ENCODE measurements at places on chromosomes 2 and 18.

DNA sequence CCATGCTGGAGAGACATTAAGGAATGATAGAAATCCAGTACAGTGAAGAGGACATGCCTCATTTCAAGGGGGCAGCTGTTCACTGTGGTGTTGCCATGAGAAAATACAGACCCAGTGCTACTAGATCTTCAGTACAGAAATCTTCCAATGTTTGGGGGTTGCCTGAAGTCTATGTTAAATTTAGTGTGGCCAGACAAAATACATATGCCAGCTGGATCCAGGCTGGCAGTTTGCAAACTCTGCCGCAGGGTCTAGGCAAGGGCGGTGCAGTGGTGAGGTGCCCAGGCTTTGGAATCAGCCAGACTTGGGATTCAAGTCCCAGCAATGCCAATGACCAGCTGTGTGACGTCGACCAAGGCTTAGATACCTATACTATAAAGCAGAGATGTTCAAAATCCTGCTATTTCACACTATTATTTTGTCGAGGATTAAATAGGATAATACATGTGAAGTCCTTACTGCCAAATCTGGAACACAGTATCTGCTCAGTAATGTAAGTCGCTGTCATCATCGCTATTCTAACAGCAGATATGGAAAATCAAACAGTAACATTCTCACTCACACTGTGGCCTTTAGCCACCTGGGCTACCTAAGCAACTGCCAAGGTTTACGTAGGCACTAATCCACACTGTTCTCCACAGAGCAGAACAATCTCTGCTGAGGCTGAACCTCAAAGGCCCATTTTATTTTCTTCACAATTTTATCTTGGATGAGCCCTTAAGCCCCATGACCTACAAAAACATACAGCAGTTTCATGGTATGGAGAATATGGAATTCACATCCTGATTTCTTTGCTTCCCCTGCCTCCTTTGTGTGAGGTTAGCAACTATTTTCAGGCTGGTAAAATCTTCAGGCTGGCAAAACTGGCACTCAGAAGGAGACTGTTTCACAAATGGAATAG lies 5.9 kb upstream of the TMSB10 start:
- no peak for DNase-seq

DNA sequence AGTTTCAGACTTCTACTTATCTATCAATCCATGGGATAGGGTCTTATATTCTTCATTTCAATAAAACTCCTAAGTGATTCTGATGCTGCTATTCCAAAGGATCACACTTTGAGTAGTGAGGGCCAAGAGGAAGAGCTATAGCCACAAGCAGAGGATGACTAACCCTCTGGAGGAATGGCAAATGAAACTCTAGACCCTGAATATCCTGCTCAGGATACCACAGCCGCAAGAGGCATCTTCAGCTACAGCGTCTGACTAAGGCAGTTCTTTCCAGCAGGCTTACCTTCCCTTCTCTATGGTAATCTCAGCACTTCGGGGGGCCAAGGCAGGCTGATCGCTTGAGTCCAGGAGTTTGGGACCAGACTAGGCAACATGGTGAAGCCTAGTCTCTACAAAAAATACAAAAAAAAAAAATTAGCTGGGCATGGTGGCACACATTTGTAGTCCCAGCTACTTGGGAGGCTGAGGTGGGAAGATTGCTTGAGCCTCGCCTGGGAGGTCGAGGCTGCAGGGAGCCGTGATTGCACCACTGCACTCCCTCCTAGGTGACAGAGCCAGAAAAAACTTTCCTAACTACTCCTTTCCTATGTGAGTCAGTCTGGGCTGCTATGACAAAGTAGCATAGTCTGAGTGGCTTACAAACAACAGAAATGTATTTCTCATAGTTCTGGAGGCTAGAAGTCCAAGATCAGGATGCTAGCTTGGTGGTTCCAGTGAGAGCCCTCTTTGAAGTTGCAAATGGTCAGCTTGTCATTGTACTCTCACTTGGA lies 371.9 kb downstream of the IRS1 start:
- DNase-seq = no peak

DNA sequence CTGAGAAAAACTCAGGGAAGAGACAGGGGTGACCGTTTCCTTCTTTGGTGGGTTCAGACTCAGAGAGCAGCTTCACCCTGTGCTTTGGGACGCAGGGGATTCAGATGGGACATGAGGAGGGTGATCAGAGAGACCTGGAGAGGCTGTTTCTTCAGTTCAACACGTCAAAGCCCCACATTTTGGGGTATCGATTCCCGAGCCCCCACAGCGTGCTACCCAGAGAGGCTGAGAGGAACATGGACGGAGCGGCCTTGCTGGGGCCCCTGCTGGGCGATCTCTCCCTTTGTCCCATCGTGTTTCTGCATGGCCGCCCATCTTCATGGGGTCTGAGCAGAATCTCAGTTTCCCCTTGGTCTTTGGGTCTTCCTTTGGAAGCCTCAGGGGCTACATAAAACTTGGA lies 38.2 kb upstream of the PXDN start:
- DNase-seq = no peak

- DNase-seq = no peak
Observed at GRCh38 chr18:36051760-36052159, 15.6 kb downstream of the RPRD1A start.

DNA sequence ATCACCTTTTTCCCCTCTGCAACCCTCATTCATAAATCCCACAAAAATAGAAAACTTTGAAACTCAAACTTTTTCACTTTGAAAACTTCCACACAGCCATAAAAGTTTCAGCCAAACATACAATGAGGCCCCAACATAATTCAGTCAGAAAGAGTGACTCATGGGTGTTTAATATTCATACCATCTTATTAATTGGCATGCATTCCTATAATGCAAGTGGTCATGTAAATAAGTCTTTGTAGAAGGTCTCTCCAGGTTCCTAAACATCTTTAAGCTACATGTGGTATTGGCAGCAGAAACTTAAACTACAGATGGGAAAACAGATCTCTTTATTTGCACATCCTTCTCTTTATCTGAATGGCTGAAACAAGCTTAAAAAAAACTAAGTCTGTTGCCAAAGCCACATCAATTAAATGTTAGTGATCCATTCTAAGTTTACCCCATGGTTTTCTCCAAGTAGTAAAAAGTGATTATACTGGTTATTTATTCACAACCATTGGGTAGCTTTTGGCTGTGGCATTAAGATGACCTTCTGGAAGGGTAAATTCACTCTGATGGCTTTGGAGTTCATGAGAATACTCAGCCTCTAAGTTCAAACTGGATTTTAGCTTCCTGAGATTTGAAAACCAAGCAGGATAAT lies 70.2 kb upstream of the LYPD1 start:
- DNase-seq = no peak

GRCh38 chr2:181847702-181848101 lies 43.8 kb upstream of the ITPRID2 start:
- no peak for DNase-seq

GRCh38 chr18:57461652-57462269 lies 26.6 kb downstream of the ONECUT2 start:
- DNase-seq = no peak

GRCh38 chr2:19319698-19320097 lies 38.7 kb downstream of the OSR1 start:
- DNase-seq = no peak

DNA sequence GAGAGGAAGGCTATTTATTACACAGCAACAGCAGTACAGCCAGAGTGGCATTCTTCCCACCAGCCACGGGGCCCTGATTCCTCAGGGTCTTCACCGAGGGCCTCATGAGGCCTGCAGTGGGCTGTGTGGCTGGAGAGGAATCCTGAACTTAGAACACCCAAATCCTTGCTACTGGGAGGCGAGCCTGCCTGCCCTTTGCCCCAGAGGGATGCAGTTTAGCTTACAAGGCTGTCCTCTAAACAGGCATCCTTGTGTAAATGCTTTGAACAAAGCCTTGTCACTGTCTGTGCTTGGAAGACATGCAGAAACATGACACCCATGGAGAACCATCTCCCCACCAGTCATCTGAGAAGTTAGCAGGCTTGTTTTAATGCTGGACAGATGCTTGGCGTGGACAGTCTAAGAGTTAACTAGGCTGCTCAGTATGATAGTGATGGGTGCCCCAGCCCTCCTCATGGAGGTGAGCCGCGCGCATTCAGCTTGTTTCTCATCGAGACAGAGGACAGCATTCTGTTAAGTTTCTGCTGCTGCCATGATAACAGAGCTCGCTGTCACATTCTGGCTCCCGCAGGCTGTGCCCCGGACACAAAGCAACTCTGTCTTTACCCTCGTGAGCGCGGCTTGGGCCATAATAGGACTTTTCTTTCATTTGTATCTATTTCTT lies 42.9 kb downstream of the ADI1 start:
- no peak for DNase-seq

GRCh38 chr2:241900251-241901017 lies 30.9 kb downstream of the RTP5 start:
- no peak for DNase-seq

GRCh38 chr2:72165792-72166191 lies 18.1 kb upstream of the CYP26B1 start:
- no peak for DNase-seq

GRCh38 chr2:1709946-1710560 lies 34.3 kb downstream of the PXDN start:
- no peak for DNase-seq

- no peak for DNase-seq
Observed at GRCh38 chr2:7023542-7023941, 106.3 kb downstream of the RNF144A start.

- DNase-seq = peak; percentile 19
Observed at GRCh38 chr2:187581125-187581896, 27.1 kb upstream of the TFPI start.

GRCh38 chr18:57657542-57657941 lies 35.9 kb upstream of the NARS1 start:
- no peak for DNase-seq

GRCh38 chr2:5690718-5691220 lies 1.4 kb upstream of the SOX11 start:
- no peak for DNase-seq

DNA sequence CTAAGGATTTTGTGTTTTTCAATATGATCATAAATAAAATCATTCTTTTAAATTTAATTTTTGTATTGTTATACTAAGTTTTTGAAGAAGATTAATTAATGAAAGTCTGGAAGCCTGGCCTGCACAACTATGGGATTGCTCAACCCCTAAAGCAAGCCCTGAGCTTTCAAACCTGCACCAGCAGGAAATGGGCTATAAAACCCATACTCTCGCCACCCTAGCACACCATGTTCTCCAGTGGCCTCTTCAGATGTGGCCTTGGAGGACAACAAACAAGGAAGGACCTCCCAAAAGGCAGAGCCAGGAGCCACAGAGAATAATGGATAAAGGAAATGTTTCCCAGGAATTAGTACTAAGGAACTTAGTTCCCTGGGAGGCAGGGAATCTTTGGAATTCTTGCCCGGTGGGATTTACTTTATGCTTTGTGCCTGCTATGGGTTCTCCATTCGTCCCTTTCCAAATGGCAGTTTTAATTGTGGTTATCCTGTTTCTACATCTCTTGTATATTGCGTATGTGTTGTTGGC lies 212.5 kb downstream of the ZFP36L2 start:
- no peak for DNase-seq

GRCh38 chr2:181103659-181104058 lies 123.3 kb downstream of the UBE2E3 start:
- DNase-seq = no peak

GRCh38 chr18:62426191-62426488 lies 96.7 kb upstream of the ZCCHC2 start:
- no peak for DNase-seq

DNA sequence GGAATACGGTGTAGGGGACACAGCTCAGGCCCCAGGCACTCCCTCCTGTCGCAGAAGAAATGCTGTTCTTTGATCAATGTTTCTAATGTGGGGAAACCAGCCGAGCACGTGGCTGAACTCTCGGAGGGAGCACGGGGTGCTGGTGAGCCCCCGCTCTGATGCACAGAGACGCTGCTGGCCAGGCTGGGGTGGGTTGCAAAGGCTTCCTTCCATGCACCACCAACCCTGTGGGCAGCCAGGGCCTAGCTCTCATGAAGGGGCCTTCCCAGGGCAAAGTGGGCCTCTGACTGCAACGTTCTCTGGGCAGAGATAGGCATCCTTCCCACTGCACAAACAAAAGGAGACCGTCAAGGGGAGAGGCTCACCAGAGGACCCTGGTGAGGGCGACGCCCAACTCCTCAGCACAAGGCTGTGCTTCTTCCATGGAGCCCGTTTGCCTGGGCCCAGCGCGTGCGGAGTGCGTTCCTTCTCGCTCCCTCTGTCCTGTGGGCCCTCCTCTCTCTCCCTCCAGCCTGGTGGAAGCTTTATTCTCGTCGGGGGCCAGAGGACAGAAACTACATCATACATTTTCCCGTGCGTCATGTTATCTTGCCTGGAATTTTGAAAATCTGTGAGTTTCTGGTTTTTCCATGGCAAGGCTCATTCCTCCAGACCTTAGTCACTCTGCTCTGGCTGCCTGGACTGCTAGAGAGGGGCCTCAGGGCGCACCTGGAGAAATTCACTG lies 61.1 kb upstream of the SP3 start:
- no peak for DNase-seq

- DNase-seq = no peak
Observed at GRCh38 chr2:1841461-1841860, 97.1 kb upstream of the PXDN start.

- DNase-seq = no peak
Observed at GRCh38 chr18:50469380-50469781, 90.5 kb upstream of the MAPK4 start.

DNA sequence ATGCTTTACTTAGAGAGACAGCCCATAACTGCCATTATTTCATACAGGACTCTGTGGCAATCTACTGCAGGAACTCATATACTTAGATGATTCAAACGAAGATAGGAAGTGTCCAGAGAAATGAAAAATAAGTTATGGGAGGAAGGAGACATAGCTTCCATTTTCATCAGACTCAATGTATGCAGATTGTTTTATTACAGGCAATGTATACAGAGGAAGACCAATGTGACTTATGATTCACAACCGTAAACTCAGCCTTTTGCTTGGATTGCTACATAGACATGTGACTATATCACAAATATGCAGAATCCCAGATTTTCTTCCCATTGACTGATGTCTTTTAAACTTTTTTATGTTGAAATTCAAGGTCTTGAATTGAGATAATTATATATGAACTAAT lies 793.4 kb downstream of the SATB2 start:
- DNase-seq = no peak
